ENCODE measurements at places on chromosomes 2 and 18.

DNA sequence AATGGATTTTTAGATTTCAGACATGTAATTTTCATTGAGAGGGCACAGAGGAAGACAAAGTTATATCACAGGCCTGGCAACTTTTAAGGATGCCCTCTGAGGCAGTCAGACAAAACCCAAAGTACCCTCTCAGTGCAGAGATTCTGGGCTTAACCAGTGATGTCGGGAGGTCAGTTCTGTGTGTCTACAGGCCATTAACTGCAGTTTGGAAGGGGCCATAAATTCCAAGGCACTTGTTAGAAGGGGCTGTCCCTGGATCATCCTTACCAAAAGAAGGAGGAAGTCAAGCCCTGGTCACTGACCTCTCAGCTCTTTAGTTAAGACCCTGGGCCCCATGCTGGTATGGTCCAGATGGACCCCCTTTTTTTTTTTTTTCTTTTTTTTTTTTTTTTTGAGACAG, 60.7 kb downstream of the LRRFIP1 start:
- no peak for DNase-seq

DNA sequence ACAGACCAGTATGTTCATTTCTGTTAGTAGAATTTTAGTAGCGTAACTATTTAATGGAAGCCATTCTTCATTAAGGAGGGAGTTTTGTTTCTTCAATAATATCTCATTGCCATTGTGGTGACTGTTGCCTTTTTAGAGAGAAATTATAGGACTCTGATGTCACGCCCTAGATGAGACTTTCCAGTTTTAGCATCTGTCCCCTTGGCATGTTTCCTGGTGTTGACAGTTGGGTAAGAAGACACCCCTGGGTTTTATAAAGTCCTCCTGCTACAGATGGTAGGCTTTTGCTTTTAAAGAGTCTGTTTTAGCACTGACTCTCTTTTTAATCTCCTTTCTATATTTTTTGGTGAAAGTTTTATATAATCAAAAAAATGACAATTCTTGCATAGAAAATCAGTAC, 41.9 kb downstream of the KCNJ3 start:
- DNase-seq: no peak

- no peak for DNase-seq
Observed at GRCh38 chr2:114265261-114265660, 177.2 kb upstream of the DPP10 start.

GRCh38 chr2:20350041-20350712, 467 bp downstream of the PUM2 start:
- DNase-seq: no peak

GRCh38 chr18:76453932-76454331, 41.1 kb downstream of the ZNF516 start:
- DNase-seq: no peak

DNA sequence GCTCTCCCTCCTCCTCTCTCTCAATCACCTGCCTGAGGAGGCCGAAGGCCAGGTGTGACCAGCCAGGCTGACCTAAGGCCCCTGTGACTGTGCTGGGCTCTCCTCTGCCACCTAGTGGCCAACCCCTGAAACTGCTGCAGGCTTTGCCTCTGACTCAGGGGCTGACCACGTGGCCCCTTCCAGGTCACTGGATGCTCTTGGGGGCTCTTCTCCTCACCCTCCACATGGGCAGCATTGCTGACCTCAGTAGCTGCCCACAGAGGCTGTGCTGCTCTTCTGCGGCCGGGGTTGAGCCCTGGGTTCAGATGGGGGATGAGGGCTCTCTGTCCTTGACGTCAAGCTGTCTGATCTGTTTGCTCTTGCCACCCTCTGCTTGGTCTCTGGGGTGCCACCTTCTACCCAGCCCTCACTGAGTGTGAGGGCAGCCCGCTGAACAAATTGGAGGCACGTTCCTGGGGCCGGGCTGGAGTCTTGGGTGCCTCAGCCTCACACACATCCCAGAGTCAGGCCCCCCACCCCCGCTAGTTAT, 122.7 kb downstream of the TWIST2 start:
- peak; percentile 63 for DNase-seq

DNA sequence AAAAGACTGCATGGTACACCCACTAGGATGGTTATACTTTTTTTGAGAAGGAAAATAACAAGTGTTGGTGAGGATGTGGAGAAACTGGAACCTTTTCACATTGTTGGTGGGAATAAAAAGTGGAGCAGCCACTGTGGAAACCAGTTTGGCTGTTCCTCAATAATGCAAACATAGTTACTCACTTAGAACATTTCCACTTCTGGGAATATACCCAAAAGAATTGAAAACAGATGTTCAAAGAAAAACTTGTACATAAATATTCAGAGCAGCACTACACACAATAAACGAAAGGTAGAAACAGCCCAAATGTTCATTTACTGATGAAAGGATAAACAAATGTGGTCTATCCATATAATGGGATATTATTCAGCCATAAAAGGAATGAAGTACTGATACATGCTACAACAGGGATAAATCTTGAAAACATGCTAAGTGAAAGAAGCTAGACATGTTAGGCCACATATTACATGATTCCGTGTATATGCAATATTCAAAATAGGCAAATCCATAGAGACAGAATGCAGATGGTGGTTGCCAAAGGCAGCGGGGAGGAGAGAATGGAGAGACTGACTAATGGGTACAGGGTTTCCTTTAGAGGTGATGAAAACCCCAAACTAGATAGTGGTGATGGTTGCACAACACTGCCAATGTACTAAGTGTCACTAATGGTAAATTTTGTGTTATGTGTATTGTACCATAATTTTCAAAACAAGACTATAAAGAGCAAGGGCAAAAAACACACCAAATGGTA, 20.9 kb upstream of the LMAN1 start:
- no peak for DNase-seq

- no peak for DNase-seq
Observed at GRCh38 chr2:207156451-207157161, 9.1 kb downstream of the KLF7 start.

- DNase-seq: no peak
Observed at GRCh38 chr2:96963316-96963715, 23.1 kb downstream of the FAM178B start.

- no peak for DNase-seq
Observed at GRCh38 chr18:45127405-45127804, 446.7 kb downstream of the SETBP1 start.

- no peak for DNase-seq
Observed at GRCh38 chr2:175884697-175885393, 117.2 kb downstream of the LNPK start.

DNA sequence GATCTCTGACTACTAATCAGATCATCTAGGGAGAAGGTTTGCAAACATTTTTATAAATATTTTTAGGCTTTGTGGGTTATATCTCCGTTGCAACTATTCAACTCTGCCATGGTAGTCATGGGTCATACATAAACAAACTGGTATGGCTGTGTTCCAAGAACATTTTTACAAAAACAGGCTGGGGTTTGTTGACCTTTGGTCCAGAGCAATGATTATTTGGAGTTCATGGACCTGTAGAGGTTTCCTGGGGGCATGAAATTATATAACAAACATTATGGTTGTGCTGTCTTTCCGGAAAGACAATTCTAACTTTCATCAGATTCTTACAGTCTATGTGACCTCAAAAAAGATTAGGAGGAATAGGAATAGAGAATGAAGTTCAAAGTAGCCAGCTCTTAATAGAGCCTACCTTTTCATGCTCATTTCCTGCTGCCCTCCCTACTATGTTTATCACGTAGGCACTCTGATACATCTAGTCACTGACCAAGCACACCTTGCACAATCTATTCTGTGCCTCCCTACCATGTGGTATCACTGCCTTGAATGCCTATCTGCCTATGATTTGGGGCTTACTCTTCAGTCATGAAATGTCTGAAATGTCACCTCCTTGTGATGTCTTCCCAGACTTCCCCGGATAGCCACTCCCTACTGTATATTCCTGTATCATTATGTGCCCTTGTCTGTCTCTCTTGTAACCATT, 102.4 kb upstream of the SCN1A start:
- no peak for DNase-seq

GRCh38 chr2:62147610-62148301, 48.2 kb upstream of the B3GNT2 start:
- no peak for DNase-seq

DNA sequence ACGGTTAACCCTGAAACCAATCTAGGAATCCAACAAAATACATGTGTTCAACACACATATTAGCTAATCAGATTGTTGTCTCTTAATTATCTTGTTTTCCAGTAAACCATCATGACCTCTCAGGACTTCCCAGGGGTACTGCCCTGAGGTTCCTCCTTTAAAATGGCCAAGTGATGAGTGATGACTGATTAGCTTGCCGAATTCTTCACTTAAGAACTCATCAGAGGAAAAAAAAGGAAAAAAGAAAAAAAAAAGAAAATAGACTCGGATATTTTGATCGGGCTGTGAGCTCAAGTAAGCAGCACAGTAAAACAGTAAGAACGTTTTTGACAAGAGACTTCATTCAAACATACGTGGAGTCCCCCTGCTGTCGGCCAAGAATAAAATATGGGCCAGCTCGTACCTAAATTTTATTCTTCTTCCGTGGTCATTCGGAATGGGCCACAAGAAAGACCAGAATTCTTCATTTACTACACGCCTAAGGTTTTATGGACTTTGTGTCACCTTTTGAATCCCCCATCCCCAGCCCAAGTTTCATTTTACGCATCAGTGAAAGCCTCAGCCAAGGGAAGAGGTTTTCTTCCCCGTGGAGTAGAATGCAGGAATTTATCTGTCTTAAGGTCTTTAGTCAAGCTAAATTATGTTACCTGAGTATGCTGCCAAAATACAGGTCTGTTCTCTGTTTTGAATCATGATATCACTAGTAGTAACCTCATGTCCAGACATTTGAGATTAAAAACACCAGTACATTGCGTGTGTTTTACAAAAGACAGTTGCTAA, 40.5 kb downstream of the COLEC12 start:
- DNase-seq: no peak
